Stimulated activated CD4-positive, alpha-beta T cell treated with anti-CD3 and anti-CD28 coated beads, TNF-alpha, amount 100 ng/mL, for 1 hour (primary cell): ENCODE measurements at places on chromosomes 1 and 21.

GRCh38 chr1:14443164-14443787 is 155.2 kb upstream of the KAZN start:
- no peak for DNase-seq

- no peak for DNase-seq
Measured at GRCh38 chr21:37531431-37531932, 164.9 kb downstream of the DYRK1A start.

- DNase-seq: no peak
Measured at GRCh38 chr1:223872308-223872901, 26.7 kb upstream of the TP53BP2 start.

- no peak for DNase-seq
Measured at GRCh38 chr1:15680131-15680530, 4.0 kb upstream of the PLEKHM2 start.

- DNase-seq: no peak
Measured at GRCh38 chr1:171817511-171818265, 23.6 kb upstream of the DNM3 start.

DNA sequence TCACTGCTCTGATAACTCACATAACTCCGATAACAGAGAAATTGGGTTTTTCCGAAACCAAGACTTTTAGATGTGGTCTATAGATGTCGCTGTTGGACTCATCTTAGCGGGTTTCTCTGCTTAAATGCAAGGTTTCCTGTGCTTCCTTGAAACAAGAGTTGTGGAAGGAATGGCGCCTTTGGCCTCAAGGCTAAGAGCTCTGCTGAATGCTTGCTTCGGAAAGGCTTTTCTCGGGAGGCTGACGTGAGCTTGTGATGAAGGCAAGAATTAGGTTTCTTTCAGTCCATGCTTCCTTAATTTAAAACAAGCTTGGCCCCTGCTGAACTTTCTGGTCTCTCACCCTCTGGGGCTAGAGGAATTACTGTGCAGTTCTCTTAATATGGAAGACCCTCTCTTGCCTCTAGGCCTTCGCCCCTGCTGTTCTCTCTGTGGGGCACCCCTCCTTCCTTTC is 113.5 kb downstream of the MAP3K21 start:
- DNase-seq: no peak

DNA sequence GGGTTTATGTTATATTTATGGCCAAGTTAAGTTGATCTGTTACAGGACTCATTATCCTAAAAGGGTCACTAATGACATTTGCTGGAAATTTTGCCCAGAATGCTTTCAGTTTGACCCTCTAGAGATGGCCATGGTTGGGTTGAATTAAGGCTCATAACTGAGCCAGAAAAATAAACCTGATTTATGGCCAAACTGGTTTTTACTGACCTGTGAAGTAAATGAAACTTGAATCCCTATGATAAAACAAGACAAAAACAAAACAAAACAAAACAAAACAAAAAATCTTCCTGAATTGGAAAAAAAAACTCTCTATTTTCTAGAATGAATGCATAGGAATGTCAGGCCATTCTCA is 72.5 kb upstream of the CLDN14 start:
- no peak for DNase-seq
